ENCODE measurements at places on chromosomes 16 and 17.

DNA sequence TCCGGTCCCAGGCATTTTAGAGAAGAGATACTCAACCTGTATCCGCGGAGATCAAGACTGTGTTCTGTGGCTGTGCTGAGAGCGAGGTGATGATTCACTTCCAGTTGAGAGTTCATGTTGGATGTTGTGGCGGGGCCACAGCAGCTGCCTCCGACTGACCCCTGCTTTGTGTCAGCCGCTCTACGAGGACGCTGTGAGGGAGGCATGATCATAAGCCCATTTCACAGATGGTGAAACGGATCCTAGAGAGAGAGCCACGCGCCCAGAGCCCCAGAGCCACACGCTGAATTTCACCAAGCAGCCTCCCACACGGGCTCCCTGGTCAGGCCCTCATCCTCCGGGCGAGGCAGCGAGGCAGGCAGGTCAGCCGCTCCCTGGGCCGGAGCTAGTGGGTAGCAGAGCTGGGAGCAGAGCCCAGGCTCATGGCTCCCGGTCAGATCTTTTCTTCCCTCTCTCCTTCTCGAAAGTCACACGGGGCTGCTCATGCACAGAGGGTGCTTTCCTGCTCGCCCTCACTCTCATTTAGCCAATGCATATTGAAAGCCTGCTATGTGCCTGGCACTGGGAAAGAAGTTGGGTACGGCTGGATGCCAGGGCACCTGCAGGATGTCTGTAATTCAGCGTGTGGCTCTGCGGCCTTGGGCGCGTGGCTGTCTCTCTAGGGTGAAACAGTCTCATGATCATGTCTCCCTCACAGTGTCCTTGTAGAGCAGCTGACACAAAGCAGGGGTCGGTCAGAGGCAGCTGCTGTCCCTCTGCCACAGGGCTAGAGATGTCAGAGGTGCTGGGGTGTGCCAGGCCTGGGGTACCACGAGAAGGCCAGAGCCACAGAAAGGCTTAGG lies 155.6 kb upstream of the CHMP6 start:
- no peak for DNase-seq

DNA sequence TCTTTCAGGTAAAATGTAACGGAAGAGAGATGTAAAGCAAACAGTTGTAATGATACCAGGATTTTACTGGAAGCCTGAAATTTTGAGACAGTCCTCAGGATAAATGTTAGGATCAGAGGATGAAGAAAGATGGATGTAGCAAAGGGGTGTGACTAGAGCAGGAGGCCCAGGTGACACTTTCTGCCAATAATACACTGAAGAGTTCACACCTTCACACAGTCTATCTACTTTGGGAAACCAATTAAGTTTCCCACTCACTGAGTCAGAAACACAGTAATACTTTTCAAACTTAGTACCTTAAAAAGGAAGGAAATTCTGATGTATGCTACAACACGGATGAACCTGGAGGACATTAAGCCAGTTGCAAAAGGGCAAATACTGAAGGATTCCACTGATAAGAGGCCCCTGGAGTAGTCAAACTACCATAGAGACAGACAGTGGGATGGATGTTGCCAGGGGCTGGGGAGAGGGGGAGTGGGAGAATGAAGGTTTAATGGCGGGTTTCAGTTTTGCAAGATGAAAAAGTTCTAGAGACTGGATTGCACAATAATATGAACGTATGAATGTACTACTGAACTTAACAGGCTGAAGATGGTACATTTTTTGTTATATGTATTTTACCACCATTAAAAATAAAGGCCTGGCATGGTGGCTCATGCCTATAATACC lies 62.3 kb downstream of the CYTH1 start:
- no peak for DNase-seq

GRCh38 chr17:79696610-79696982 lies 34.1 kb upstream of the ENPP7 start:
- no peak for DNase-seq

GRCh38 chr16:87414251-87414680 lies 22.1 kb downstream of the MAP1LC3B start:
- DNase-seq: no peak

- no peak for DNase-seq
Observed at GRCh38 chr16:85055493-85056210, 28.1 kb downstream of the KIAA0513 start.

GRCh38 chr16:63921737-63922295 lies 1200.0 kb downstream of the CDH11 start:
- DNase-seq: no peak

- DNase-seq: no peak
Observed at GRCh38 chr16:86088816-86089215, 189.9 kb downstream of the IRF8 start.

DNA sequence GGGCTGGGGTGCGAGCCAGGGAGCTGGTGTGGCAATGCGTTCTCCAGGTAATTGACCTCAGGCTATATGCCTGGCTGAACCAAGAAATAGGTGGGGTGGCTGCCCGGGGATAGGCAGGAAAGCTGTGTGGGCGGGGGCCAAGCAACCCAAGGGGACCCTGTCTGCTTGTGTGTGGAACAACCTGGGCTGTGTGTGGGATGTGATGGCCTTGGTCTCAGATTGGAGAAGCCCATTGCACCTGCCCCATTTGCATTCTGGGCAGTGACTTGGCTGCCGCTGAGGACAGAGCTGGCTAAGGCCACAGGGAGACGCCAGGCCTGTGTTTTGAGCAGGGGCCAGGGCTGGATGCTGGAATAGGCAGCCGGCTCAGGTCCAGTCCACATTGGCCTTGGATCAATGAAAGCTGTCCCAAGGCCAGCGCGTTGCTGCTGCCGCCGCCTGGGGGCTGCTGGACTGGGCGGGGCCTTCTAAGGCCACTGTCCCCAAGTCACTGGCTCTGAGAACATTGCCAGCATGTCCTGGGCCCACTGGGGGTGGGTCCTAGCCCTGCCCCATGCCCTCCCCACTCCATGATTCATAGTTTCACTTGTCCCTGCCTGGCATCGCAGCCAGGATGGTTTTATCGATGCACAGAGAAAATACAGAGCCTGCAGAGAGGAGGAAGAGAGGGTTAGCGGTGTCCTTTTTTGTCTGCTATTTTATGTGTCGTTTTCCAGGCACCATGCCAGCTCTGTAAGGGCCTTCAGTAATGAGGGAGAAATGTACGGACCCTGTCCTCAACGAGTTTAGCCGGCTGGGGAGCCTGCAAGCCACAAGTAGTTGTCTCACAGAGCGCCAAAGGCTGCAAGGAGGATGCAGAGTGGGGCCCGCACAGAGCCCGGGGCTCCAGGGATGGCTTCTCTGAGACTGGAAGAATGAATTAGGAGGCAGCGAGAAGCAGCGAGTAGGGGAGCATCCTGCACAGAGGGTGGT lies 43.9 kb downstream of the NKD1 start:
- DNase-seq: no peak

DNA sequence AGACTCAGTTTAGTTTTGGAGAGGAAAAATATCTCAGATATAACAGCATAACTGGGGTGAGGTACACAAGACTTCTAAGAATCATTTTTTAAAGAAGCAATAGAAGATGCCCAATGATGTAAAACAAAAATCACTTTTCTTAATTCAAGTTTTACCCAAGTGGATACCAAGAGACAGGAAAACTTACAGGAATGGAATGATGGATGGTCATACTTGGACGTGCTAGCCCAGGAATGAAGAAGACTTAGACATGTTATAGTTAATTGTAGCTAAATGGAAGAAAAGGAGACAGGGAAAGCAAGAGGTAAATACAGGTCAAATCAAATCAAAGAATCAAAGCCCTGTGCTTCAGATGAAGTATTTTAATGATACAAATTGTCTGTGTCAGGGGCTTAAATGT lies 312.7 kb upstream of the KCNJ16 start:
- no peak for DNase-seq

- DNase-seq: no peak
Observed at GRCh38 chr17:43030137-43030767, 5.2 kb downstream of the RND2 start.

- no peak for DNase-seq
Observed at GRCh38 chr17:50931144-50931908, 65.2 kb upstream of the TOB1 start.

- DNase-seq: no peak
Observed at GRCh38 chr17:14871921-14872320, 393.2 kb downstream of the PMP22 start.

GRCh38 chr17:65947831-65948230 lies 244.1 kb downstream of the CEP112 start:
- DNase-seq: no peak

- DNase-seq: no peak
Observed at GRCh38 chr16:23944381-23944780, 108.6 kb downstream of the PRKCB start.

- no peak for DNase-seq
Observed at GRCh38 chr17:14768923-14769322, 468.0 kb downstream of the HS3ST3B1 start.

DNA sequence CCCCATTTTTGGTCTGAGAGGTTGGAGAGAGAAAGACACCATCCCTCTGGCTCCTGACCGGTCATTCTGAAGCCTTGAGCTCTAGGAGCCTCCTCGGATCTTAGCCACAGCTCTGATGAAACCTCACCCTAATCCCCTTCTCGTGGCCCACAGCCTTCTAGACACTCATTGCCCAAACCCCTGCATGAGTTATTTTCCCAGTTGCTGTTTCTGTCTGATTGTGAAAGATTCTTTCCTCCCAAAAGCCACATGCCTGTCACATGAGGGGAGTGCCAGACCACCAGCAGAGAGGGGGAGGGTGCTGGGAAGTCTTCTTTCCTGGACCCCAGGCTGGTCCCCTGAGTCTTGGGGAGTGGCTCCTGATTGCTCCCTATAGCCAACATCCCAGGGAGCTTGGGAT lies 17.6 kb upstream of the ABR start:
- DNase-seq: no peak

- no peak for DNase-seq
Observed at GRCh38 chr16:4015275-4016004, 100.8 kb downstream of the ADCY9 start.

- DNase-seq: peak; percentile 33
Observed at GRCh38 chr17:37489197-37490001, at the start of gene DUSP14. Gene DUSP14 (plus strand): TSS chr17:37489891. CDS start chr17:37512273, 22,382 bp downstream.
